ENCODE measurements at places on chromosomes 16 and 17. TPM values are rescaled to one million over a fixed set of nuclear protein-coding genes. Genes with fewer than 3 reads are reported as not detected.

- DNase-seq = no peak
These were observed 862 bp downstream of the GLTPD2 start for GRCh38 chr17:4789701-4789950.

- peak; percentile 98 for DNase-seq
These were observed at the start of gene RPL27 for GRCh38 chr17:42997984-42998938. Gene RPL27 (plus strand): TSS chr17:42998419. CDS start chr17:42998751, 332 bp downstream.

GRCh38 chr16:51017969-51018368 lies 133.1 kb downstream of the SALL1 start:
- no peak for DNase-seq

DNA sequence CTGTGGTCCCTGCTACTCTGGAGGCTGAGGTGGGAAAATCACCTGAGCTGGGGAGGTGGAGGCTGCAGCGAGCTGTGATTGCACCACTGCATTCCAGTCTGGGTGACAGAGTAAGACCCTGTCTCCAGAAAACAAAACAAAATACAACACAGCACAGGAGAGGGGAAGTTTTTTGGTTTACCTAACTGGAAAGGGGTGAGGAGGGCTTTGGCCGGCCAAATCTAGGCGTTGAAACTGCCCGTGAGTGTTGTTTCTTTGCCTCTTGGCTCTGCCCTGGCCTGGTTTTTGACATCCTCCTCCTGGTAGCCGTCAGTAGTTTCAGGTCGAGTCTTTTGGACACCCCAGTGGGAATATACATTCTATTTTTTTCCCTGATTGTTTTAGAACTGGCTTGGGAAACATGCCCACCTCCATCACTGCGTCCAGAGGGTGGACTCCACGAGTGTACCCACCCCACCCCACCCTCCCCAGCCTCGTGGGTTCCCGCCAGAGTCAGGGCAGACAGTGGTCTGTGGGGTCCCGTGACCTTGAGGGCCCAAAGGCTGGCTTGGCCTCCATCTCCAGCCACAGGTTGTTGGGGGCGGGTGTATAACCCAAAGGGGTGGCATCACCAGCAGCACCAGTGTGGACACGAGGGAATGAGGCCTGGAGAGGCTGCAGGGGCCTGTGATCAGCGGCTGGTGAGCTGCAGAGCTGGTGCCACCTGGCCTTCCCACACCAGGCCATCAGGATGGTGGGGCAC lies 42.7 kb downstream of the NT5M start:
- no peak for DNase-seq

GRCh38 chr17:75019146-75019545 lies 6.7 kb downstream of the MRPL58 start:
- DNase-seq = no peak

- no peak for DNase-seq
These were observed 89.3 kb downstream of the VMP1 start for GRCh38 chr17:59796785-59797205.

DNA sequence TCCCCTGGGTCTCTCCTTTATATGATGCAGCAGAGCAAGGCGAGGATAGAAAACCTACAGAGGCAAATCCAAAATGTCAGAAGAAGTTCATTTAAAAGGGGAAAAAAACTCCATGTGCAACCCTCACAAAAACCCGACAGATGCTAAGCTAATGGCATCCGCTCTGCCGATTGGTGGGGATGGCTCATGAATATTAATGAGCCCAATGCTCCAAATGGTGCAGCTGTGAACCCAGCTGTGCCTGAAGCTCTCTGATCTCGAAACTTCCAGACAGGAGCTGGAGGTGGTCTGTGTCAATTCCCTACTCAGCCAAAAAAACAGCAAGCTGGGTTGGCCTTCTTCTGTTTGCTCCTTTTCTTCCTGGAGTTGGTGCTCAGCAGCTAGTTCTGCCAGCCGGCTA lies 15.5 kb downstream of the SNX11 start:
- DNase-seq = no peak

GRCh38 chr16:12210258-12210880 lies 233.8 kb downstream of the SNX29 start:
- no peak for DNase-seq

GRCh38 chr17:34260861-34261260 lies 5.8 kb downstream of the CCL2 start:
- no peak for DNase-seq

DNA sequence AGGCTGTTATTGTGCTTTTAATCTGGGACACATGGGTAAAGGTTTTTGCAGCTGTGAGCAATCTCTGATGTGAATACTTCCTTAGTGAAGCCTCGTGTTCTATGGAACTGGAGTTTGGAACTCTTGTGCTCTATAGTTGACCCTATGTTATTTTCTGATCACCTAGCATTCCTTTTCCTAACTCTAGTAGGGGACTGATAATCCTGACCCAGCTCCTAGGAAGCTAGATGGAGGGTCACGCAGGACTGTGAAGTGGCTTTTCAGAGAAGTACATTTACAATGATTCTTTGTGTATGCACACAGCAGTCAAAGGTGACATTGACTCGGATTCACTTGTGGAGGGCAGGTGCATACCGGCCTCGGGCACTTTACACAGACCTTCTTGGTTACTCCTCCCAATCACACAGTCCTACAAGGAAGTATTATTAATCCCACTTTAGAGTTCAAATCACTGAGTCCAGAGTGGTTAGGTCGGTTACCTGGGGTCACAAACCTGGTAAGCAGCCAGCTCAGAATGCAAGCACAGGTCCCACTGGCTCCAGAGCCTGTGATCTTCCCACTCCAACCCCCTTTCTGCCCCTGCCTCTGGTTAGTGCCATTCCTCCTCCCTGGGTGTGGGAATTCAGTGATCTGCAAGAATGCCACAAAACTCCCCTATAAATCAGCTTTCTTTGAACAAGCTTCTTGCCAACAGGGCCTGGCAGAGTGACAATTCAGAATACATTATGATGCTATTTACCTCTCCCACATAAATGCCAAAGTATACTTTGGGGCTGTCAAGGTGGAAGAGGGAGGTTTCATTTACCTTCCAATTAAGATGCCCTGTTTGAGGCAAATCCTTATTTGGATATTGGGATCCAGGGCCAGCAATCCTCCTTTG lies 7.1 kb downstream of the CHD9NB start:
- DNase-seq = peak; percentile 77

GRCh38 chr17:64709481-64709880 lies 47.4 kb upstream of the SMURF2 start:
- DNase-seq = no peak

The MRM3 gene
- total RNA-seq = 22.5 TPM

The B9D1 gene
- 11.9 TPM for total RNA-seq

The CRHR1 gene
- not detected for total RNA-seq

The CCL8 gene
- total RNA-seq = 5.9 TPM

The TEFM gene
- 12.4 TPM for total RNA-seq

The ABCC6 gene
- total RNA-seq = 10.4 TPM

The TBC1D3 gene
- not detected for total RNA-seq

The DOC2B gene
- 4.4 TPM for total RNA-seq

The TNFRSF13B gene
- 0.42 TPM for total RNA-seq

The CLEC10A gene
- total RNA-seq = 0.96 TPM

The EVPLL gene
- 0.69 TPM for total RNA-seq

The PYY gene
- total RNA-seq = 258 TPM

Data from colonic mucosa (tissue), 4 donors.